CD4-positive, alpha-beta T cell treated with Interleukin-6 at 100 ng/mL for 8 hours (primary cell): ENCODE measurements at places on chromosomes 6 and 20.

- DNase-seq: no peak
These were observed 214.5 kb downstream of the TAF4 start for GRCh38 chr20:61850926-61851900.

DNA sequence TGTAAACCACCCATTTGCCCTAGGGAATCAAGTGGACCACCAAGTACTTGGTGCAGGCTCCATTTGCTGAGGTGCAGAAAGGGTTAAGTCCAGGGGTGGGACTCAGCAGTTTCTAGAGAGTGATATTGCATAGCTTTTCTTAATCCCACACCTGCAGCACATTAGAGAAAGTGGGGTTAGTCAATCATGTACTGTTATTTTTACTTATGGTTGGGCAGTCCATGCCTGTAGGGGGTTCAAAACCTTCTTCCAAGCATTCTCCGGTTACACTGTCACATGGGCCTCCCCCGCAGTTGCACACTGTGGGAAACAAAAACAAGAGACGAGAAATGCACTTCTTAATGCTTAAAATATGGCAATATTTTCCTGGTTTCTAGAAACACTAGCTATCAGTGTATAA lies 65.5 kb downstream of the LAMA4 start:
- no peak for DNase-seq

GRCh38 chr20:32352121-32352720 lies 5.9 kb upstream of the ASXL1 start:
- no peak for DNase-seq

GRCh38 chr20:51132279-51132678 lies 109.4 kb upstream of the KCNG1 start:
- no peak for DNase-seq

DNA sequence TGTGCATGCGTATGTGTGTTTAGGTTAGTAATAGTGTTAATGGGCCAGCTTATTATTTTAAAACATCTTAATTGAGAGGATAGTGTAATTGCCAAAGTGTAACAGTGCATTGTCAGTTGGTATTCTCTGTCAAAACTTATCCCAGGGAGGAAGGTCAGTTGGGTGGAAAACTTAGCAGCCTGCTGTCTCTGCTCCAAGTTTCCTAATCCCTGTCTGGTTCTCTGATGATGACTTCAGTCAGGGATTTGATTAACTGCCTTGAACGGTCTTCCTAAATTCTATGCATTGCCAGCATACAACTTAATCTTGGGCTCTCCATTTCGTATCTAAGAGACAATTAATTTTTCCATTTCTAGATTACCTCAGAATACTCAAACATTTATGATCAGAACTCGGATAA lies 51.1 kb downstream of the L3MBTL3 start:
- DNase-seq: no peak

DNA sequence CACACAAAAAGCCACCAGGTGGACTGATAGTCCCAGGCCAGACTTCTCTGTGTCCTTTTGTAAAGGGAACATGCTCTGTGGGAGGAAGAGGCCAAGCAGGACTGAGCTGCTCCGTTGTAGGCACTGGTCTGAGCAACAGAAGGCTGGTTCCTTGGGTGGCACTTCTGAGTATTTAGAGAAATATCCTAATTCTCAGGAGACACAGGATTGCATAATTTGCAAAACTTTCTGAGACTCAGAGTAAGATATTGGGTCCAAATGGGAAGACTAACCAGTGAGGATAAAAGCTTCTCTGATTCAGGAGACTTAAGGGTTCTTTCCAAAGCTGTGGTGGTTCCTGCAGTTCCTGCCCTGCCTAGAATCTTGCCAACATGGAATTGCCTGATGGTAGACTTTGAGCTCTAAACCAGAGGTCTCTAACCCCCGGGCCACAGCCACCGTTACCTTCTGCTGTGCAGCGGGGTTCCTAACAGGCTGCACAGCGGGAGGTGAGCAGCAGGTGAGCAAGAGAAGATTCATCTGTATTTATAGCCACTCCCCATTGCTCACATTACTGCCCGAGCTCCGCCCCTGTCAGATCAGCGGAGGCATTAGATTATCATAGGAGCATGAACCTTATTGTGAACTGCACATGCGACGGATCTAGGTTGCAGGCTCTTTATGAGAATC lies 107.0 kb downstream of the OLIG3 start:
- no peak for DNase-seq

DNA sequence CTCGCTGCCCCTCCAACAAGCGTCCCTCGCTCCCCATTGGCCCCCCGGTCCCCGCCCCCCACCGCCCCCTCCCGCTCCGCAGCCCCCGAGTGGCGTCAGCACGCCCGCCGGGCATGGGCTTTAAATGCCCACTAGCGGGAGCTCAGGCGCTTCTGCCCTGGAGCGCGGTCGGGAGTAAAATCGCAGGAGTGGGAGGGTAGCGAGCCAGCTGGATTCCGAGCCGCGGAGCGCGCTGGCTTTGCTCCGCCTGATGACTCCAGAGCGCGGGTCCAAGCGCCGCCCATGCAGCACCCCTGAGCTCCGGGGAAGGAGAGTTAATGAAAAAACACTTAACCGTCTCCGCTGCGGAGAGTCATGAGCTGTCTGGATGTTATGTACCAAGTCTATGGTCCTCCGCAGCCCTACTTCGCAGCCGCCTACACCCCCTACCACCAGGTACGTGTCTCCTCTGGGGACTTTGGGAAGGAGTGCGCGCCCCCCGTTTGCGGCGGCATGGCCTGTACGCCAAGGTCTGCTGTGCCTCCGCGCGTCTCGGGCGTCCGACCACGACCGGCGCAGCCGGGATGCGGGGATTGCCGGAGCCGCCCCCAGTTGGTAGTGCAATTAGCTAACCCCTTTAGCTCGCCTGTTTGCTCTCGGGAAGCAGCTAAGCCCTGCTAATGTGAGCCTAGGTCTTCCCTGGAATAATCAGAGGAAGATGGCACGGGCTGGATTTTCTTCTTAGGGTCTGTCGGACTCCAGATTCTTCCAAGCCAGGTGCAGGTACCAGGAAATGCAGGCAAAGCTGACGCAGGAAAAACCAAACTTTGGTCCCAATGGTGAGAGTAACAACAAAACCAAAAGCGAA lies at the start of gene VGLL2:
VGLL2 (plus strand) TSS at position 149 of the 847 bp plus-strand sequence; CDS start at position 355, 206 bp downstream.
- DNase-seq: no peak

DNA sequence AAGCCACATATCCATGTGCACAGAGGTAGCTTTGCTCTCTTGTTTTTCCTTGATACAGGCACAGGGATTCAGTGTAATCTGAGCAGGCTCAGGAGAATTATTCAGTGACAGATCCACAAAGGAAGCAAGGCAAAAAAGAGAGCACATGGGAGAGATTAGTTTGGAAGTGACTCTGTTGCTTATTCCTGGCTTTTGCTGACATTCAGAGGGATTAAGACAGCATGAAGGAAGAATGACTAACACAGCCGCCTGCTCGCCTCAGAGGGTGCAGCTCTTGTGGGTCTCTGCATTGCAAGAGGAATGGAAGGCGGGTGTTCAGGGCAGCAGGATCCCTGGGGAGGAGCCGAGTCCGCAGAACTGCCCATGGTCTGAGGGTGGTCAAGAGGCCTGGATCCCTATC lies 203.4 kb upstream of the KCNQ5 start:
- DNase-seq: no peak

- DNase-seq: no peak
These were observed 47.5 kb downstream of the PIGU start for GRCh38 chr20:34629342-34629741.

DNA sequence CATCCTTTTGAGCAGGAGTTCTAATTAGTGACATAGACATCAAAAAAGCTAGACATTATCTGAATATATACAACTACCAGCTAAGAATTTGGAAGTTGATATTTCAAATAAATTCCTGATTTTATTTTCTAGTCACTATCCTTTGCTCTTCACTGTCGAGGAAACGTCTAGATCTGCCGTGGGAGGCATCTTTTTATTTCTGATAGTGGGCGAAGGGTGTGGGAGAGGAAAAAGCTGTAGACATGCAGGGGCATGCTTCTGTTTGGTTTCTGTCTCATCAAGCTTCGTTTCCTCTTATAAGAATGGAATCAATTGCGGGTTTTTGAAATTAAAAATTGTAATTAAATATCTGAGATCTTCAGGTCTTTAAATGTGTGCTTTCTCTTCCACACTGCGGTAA lies 16.2 kb upstream of the C6orf118 start:
- no peak for DNase-seq

DNA sequence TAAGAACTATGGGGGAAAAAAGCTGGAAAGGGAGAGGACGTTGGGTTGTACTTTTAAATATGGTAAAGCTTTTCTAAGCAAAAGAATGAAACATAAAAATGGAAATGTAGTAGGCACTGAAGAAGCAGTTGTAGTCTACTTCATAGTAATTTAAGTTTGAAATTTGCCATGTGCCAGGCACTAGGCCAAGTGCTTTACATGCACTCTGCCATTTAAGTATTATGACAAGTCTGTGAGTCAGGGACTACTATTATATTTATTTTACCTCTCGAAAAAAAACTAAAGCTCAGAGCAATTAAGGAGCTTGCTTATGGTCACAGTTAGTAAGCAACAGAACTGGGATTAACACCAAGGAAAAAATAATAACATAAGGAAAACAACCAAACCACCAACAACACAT lies 257.8 kb downstream of the GMDS start:
- DNase-seq: no peak

DNA sequence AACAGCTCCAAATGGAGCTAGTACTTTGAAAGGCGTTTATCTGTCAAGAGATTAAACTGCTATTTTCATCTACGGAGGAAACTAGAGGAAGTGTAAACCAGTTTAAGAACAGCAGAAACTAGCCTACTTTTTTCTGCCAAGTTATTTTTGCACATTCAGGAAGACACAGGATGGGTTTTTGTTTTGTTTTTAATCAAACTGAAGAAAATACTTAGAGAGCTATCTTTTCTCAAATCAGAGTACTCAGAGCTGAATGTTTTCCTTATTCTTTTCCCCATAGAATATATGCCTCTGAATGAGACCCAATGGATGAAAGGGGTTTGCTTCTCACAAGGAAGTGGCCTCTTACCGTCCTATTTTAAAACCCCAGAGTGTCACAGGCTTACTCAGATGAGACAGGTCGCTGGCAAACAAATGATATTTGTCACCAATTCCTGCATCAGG lies 538.5 kb downstream of the CD83 start:
- no peak for DNase-seq

DNA sequence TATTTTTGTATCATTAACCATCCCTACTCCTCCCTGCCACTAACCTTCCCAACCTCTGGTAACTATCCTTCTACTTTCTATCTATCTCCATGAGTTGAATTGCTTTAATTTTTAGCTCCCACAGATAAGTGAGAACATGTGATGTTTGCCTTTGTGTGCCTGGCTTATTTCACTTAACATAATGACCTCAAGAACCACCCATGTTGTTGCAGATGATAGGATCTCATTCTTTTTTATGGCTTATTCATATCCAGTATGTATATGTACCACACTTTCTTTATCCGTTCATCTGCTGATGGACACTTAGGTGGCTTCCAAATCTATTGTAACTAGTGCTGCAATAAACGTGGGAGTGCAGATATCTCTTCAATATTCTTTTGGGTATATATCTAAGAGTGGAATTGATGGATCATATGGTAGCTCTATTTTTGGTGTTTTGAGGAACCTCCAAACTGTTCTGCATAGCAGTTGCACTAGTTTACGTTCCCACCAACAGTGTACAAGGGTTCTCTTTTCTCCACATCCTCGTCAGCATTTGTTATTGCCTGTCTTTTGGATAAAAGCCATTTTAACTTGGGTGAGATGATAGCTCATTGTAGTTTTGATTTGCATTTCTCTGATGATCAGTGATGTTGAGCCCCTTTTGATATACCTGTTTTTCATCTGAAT lies 201.4 kb downstream of the ARHGAP18 start:
- DNase-seq: no peak

DNA sequence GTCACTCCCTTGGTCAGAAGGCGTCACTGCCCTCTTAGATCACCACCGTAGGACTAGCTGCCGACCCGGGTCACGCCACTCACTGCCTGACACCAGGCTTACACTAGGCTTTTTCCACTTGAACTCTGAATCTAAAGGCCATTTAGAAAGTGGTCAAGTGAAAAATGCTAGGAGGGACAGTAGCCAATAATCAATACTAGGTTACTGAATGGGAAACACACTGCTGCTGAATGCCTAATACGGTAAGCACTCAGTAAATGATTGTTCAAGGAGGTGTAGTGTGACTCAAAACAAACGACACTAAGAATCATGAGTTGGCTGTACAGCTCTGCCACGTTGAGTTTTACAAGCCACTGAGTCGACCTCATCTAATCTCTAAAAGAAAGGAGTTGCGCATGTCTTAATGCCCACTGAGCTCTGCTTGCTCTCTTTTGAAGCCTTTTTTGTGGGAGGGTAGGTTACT lies 760 bp upstream of the IBTK start:
- no peak for DNase-seq

- no peak for DNase-seq
These were observed 133.2 kb downstream of the SNX5 start for GRCh38 chr20:17835240-17835933.

DNA sequence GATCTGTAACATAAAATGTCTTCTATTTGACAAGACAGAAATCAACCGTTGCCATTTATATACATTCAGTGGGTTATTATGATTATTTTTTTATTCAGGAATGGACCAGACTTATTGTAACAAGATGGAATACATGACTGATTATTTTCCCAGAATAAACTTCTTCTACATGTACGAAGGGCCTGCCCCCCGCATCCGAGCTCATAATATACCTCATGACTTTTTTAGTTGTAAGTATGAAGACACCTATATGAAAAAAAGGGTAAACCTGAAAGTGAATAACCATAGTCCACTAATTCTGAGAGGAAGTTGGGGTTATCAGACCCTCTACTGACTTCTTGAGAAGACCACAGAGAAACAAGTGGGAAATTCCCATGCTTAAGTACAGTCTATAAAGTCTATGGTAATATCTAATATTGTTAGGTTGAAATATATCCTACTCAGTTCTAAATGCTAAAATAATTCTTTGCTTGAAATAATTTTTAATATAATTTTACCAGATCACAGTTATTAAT lies 15.9 kb downstream of the OR2A4 start:
- no peak for DNase-seq

DNA sequence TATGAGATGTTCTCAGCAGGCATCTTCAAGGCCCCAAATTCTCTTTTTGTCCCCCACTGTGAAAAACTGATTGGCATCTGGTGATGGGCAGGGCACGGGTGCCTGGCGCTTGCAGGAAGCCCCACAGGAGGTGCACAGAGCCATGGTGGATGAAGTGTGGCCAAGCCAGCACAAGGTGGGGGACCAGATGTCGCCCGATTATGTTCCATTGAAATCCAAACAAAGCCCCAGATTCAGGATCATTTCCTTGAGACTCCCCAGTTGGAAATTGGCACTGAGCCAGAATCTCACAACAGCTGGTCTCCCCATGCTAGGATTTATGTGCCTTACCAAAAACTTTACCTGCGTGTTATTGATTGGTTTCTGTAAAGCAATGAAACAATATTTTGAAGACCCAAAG lies 186.1 kb downstream of the ADAT2 start:
- DNase-seq: no peak

GRCh38 chr20:6975311-6975710 lies 207.8 kb downstream of the BMP2 start:
- DNase-seq: no peak
